ENCODE measurements at places on chromosomes 7 and 10. TPM values are rescaled to one million over a fixed set of nuclear protein-coding genes. Genes with fewer than 3 reads are reported as not detected.

- H3K36me3 ChIP-seq = no peaks in the 10 kb centered on the region
- no peak overlapping the region for H3K27ac ChIP-seq
- peak overlapping the region; percentile 40 for H3K4me3 ChIP-seq
- no peaks in the 10 kb centered on the region for H3K27me3 ChIP-seq
Observed at GRCh38 chr10:31602541-31603234, 283.7 kb downstream of the ZEB1 start.

DNA sequence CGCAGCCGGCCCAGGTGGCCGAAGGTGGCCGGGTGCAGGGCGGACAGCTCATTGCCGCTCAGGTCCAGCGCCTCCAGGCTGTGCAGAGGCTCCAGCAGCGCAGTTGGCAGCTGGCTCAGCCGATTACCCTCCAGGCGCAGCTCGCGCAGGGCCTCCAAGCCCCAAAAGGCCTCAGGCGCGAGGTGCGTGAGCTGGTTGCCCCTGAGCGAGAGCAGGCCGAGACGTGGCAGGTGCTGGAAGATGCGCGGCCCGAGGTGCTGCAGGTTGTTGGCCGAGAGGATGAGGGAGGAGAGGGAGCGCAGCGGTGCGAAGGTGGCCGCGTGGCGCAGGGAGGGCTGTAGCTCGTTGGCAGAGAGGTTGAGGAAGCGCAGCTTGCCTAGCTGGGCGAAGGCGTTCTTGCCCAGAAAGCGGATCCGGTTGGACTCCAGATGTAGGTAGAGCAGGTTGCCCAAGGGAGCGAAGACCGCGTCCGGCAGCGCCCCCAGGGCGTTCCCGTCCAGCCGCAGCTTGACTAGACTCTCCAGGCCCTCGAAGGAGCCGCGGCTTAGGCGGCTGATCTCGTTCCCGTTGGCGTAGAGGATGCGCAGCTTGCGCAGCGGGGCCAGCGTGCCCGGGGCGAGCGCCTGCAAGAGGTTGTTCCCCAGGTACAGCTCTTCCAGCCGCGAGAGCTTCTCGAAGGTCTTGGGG is 923 bp downstream of the TRIL start:
- H3K27me3 ChIP-seq = no peaks in the 10 kb centered on the region
- DNase-seq = peak; percentile 26
- H3K27ac ChIP-seq = peak overlapping the region; percentile 63
- H3K36me3 ChIP-seq = no peaks in the 10 kb centered on the region
- H3K4me3 ChIP-seq = peak overlapping the region; percentile 65
- H3K4me1 ChIP-seq = peaks cover 18% of the 10 kb centered on the region

DNA sequence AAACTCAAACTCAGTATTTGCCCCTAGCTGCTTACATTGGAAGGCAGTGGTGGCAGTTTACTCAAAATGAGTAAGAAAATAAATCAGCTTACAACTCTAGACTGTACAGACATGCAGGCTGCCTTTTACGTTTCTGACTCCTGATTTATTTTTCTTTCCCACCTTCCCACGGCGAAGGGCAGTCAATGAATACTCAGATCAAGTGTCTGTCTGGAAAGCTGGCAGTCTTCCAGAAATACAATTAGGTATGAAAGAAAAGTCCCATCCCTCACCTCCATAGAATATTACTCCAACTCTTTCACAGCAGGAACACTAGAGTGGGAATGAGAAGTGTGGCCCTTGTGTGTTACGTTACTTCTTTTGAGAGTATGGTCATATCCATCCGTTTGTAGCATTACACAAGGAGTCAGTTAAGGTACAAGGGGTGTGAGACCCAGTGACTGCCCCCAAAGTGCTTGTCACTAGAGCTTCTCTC is 1.3 kb upstream of the PAPSS2 start:
- DNase-seq = no peak
- H3K27me3 ChIP-seq = no peaks in the 10 kb centered on the region
- no peak overlapping the region for H3K4me3 ChIP-seq
- H3K27ac ChIP-seq = no peak overlapping the region
- no peaks in the 10 kb centered on the region for H3K36me3 ChIP-seq

DNA sequence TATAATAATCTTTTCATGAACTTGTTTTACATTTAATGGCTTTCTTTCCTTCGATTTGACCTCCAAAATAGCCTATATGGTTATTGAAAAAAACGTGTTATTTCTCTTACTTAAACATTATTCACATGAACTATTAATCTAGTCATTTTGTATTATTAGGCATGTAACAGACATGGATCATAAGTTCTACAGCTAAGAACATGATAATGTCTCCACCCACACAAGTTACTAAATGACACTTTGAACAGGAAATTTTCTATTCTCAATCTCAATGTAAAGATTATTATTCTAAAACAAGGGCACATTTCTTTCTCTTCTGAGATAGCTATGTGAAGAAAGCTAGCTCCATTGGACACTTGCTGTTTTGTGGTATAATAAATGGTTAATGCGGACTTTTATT is 10.0 kb downstream of the LAMB4 start:
- no peaks in the 10 kb centered on the region for H3K36me3 ChIP-seq
- H3K27ac ChIP-seq = no peak overlapping the region
- no peaks in the 10 kb centered on the region for H3K4me1 ChIP-seq
- no peaks in the 10 kb centered on the region for H3K27me3 ChIP-seq
- no peak overlapping the region for H3K4me3 ChIP-seq

- no peak overlapping the region for H3K4me3 ChIP-seq
- H3K4me1 ChIP-seq = peaks cover 65% of the 10 kb centered on the region
- peak; percentile 94 for DNase-seq
- no peaks in the 10 kb centered on the region for H3K36me3 ChIP-seq
Observed at GRCh38 chr10:61750943-61751471, 88.3 kb downstream of the CABCOCO1 start.

- no peak overlapping the region for H3K27ac ChIP-seq
- no peak for DNase-seq
- no peaks in the 10 kb centered on the region for H3K27me3 ChIP-seq
- no peaks in the 10 kb centered on the region for H3K36me3 ChIP-seq
- H3K4me3 ChIP-seq = no peak overlapping the region
Observed at GRCh38 chr7:50206453-50207250, 97.9 kb upstream of the IKZF1 start.

DNA sequence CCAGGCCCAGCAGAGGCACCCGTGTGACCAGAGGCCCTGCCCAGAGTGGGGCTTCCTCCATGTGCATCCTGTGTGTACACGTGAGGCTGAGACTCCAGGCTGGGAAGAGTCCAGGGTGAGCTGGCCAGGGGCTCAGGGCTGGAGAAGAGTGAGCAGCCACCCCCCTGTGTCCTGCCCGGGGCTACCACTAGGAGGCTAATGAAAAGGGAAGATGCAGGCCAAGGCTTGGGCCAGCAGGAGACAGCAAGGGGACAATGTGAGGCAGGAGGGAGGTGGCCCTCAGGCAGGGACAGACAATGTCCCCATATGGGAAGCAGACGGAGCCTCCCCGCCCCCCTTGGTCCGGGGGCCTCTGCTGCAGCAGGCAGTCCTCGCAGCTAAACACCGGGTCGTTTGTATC is 102.0 kb downstream of the HIF1AN start:
- no peak overlapping the region for H3K4me3 ChIP-seq
- H3K4me1 ChIP-seq = no peaks in the 10 kb centered on the region
- H3K36me3 ChIP-seq = no peaks in the 10 kb centered on the region
- no peak overlapping the region for H3K27ac ChIP-seq

DNA sequence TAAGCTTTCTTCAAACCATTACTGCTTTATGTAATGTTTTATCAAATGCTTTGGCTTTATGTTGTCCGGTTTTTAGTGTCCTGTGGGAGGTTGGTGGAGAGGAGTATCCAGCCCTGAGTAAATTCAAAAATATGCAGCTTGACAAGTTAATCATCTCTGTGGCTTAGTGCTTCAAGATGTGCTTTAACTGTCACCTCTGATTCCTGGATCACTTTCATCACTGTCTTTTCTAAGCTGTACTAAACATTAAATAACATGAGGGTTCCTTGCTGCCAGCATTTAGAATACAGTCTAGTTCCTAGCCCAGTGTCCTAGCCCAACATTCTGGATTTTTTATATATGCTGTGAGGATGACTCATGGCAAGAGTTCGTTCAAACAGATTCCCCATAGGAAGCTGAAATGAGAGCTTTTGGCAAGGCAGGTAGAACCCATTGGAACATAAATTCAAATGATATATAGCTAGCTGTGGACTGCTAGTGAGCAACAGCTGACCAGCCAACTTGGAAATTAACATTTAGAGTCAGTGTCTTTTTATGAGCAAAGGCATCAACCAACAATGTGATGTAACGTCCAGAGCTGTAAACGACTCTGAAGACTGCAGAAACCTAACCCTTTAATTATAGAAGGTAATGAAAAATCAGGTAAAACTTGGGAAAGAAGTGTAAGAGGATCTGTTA is 80.6 kb upstream of the OIT3 start:
- no peak overlapping the region for H3K4me3 ChIP-seq
- H3K27me3 ChIP-seq = no peaks in the 10 kb centered on the region
- no peak overlapping the region for H3K27ac ChIP-seq
- DNase-seq = no peak
- H3K4me1 ChIP-seq = peaks cover 9% of the 10 kb centered on the region

DNA sequence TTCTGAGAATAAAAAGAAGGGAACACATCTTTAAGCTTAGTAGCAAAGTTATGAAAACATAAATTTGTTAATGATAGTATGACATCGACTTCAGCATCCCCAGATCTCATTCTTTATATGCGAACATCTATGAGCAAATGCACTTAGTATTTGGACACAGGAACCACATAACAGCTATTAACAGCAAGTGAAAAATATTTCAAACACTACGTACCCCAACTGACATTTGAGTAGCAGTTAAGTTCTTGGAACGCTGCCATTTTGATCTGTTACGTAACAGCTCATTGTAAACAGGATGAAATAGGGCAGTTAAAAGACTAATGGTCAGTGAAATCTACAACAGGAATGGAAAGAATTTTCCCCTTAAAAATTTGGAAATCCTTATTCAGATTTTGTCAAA is 428.9 kb downstream of the TNS3 start:
- no peak overlapping the region for H3K27ac ChIP-seq
- H3K4me3 ChIP-seq = no peak overlapping the region
- H3K27me3 ChIP-seq = no peaks in the 10 kb centered on the region
- no peaks in the 10 kb centered on the region for H3K4me1 ChIP-seq

DNA sequence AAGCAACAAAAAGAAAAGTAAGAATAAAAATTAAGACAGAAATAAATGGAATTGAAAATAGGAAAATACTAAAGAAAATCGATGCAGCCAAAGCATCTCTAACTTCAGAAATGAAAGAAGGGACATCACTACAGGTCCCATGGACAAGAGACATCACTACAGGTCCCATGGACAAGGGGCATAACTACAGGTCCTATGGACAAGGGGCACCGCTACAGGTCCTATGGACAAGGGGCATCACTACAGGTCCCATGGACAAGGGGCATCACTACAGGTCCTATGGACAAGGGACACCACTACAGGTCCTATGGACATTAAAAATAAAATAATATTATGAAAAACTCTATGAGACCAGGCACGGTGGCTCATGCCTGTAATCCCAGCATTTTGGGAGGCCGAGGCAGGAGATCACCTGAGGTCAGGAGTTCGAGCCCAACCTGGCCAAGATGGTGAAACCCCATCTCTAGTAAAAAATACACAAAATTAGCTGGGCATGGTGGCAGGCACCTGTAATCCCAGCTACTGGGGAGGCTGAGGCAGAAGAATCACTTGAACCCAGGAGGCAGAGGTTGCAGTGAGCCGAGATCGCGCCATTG is 101.0 kb upstream of the DNAAF5 start:
- no peak overlapping the region for H3K4me3 ChIP-seq
- H3K4me1 ChIP-seq = 0 out of 2 replicates have a peak, but pooled peaks cover 7% of the 10 kb centered on the region
- no peak for DNase-seq
- no peaks in the 10 kb centered on the region for H3K27me3 ChIP-seq
- no peak overlapping the region for H3K27ac ChIP-seq
- no peaks in the 10 kb centered on the region for H3K36me3 ChIP-seq

DNA sequence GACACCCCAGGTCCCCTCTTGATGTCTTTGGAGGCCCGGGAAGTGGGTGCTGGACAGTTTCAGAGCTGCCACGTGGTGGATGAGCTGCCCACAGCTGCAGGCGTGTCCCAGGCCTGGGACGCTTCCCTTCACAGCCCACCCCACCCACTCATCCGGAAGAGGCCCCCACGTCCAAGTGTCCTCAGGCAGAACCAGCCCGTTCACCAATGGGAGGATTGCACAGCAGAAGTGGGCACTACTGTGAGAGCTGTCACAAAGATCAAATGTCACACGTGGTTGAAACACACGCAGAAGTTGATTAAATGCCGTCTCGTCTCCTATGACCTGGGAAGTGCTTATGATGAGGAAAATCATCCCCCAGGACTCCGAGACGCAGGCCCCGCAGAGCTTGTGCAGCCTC is 52.9 kb downstream of the STK32C start:
- H3K36me3 ChIP-seq = no peaks in the 10 kb centered on the region
- no peaks in the 10 kb centered on the region for H3K27me3 ChIP-seq
- H3K27ac ChIP-seq = no peak overlapping the region
- DNase-seq = no peak
- no peaks in the 10 kb centered on the region for H3K4me1 ChIP-seq
- H3K4me3 ChIP-seq = no peak overlapping the region

GRCh38 chr7:158740013-158740656 is 35.5 kb upstream of the NCAPG2 start:
- H3K4me3 ChIP-seq = no peak overlapping the region
- no peaks in the 10 kb centered on the region for H3K27me3 ChIP-seq
- H3K4me1 ChIP-seq = no peaks in the 10 kb centered on the region
- H3K36me3 ChIP-seq = peaks cover 3% of the 10 kb centered on the region
- no peak overlapping the region for H3K27ac ChIP-seq

CYP2E1 gene
- not detected for total RNA-seq

SAP25 gene
- total RNA-seq = 2.0 TPM

RGR gene
- not detected for total RNA-seq

AKR1C8 gene
- not detected for total RNA-seq

CALCR gene
- total RNA-seq = not detected

TAS2R41 gene
- total RNA-seq = not detected

MAT1A gene
- 3.4 TPM for total RNA-seq

ZNF800 gene
- 18.7 TPM for total RNA-seq

CCDC136 gene
- 7.3 TPM for total RNA-seq

OPN1SW gene
- total RNA-seq = not detected

MKX gene
- 0.64 TPM for total RNA-seq

All from Caco-2 (cell line).